ENCODE measurements at places on chromosomes 2 and 18.

- DNase-seq = no peak
These were observed 49.6 kb upstream of the TLK1 start for GRCh38 chr2:171210216-171210863.

GRCh38 chr2:127066942-127067341, 40.0 kb downstream of the BIN1 start:
- DNase-seq = peak; percentile 84

DNA sequence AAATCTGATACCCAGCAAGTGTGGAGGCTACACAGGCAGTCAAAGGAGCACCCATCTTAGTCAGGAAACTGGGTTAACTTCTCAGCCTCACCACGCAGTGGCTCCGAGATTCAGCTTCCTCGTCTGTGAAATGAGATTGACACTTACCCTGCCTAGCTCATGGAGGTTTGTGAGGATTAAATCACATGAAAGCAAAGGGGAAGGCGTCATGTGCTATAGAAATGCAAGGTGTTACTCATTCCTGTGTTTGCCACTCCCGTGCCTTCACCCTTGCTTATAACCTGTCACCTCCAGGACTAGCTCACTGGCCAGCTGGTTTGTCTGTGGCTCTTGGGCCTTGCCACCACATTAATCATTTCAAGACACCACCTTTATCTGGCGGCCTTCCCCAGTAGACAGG, 118.9 kb upstream of the FOSL2 start:
- no peak for DNase-seq

DNA sequence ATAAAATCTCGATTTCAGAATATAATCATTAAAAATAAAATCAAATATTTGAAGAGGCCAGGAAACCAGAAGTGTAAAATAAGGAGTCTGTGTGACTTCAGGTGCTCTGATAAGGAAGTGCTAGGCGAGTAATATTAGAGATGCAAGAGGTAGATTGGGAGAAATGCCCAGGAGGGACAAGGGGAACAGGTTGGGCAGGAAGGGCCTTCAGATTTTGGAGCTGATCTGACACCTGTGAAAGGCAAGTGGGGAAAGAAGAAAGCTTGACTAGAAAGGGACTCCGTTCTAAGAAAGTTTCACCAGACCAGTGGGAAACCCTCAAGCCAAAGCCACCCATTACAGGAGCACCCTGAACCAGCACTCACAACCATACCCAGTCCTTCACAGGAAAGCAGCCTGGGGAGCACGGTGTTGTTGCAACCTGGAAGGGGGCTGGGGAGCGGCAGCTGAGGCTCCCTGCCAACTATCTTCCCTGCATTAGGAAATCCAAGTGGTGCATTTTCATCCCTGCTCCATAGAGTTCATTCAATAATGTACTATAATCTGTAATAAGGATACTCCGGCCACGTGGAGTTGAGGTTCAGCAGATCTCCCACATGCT, 57.5 kb upstream of the GREB1L start:
- DNase-seq = no peak

DNA sequence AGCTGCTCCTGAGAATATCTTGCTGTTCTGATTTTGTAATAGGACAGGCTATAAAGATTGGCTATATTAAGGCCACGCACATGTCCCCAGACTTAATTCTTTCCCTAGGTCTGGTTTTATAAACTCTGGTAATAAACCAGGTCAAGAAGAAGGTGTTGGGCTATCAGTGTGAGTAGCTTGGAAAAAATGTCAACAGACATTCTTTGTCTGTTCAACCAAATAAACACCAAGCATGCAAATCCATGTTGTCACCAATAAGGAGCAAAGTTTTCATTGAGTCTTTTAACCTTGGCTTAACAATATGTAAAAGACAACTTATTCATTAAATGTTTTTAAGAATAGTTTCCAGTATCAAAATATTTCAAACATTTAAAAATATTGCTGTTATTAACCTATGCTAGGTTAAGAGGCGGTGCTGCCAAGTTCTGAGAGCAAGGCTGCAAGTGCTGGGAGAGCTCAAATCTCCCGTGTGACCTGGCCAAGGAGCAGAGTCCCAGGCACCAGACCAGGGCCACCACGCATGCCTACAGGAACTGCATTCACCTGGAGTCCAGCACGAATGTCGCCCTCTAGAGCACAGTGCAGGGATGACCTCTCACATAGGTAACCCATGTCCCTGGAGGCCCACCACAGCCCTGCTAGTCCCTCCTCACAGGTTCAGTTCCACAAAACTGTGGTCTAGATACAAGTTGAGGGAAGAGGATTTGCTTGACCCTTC, 120.5 kb upstream of the POU3F3 start:
- no peak for DNase-seq

DNA sequence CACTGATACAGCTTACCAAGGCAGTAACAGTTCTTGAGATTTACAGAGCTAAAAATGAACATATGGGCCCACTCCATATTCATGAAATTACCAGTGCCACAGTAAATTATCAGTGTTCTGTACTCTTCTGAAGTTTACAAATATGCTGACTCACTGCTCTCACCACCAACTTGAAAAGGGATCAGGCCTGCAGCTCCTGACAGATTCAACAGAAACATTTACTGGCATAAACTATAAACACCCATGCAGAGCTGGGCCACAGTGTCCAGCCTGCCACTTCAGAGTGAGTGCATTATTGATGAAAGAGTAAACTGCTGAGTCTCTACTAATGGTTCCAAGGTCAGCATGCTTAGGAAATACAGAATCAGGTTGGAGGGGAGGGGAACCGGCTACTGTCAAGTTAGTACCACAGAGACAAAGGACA, 83.1 kb downstream of the FARSB start:
- no peak for DNase-seq

GRCh38 chr2:151946899-151947812, 118.9 kb upstream of the ARL5A start:
- DNase-seq = peak; percentile 60

DNA sequence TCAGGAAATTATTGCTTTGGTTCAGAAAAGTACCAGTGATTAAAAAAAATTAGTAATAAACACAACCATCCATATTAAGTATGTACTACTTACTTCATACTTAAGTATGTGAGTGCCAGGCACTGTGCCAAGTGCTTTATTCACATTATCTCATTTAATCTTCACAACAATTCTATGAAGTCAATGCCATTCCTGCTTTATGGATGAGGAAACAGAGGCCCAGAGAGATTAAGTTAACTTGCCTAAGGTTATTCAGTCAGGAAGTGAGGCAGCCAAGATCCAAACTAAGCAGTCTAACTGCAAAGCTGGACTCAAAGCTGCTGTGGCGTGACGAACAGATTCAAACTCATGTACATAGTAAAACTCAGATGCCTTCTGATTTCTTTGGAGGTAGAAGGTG, 22.3 kb downstream of the DTNB start:
- DNase-seq = no peak

GRCh38 chr2:142217804-142218203, 87.0 kb upstream of the LRP1B start:
- DNase-seq = no peak

DNA sequence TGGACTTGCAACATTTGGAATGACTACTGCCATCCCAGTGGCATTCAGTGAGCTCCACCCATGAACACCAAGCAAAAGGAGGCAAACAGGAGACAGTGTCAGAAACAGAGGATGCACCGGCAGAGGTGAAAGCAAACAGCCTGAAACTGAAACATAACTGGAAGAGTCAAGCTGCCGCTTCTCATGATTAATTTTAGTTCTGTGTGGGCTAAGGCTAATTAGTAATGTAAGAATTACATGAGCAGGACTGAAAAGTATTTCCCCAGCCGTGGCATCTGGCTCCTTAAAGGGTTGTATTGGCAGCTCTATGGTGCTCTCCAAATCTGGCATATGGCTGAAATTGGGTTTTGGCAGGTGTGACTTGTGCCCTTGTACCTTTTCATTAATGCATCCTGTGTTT, 1108.1 kb downstream of the TSN start:
- DNase-seq = no peak

DNA sequence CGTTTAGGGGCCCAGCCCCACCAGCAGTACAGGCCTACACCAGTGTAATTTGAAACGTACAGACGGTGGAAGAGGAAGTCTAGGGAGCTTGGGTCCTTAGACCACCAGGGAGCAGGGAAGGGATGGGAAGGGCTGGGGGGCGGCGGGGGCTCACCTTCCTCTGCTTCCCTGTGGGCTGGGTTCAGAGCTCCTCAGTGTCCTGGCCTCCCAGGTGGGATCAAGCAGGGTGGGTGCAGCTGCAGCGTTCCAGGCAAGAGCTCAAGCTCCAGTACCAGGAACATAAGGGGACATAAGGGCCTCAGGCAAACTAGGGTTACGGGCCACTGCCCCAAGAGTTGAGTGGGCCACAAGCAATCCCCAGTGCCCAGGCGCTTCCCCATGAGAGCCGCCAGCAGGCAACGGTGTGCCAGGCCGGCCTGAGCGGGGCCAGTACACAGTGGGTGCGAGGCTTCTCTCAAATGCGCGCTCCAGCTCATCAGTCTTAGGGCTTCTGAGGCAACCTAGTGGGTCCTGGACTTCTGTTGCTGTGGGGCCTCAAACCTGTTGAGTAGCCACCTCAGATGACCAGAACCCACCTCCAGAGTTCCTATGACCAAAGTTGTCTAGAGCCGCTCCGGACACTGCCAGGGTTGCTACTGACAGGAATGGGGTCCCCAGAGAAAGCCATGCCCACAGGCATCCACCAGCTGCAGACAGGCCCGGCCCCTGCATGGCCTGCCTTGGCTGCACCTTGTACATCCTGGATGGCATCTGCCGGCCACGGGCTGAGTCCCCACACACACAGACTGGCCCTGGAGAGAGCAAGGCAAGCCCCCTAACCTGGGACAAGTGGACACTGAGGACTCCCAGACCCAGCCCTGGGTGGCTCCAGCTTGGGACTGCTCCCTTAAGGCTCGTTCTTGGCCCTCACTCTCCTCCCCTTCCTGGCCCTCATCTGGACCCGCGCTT, 5.2 kb downstream of the ANKRD23 start:
- no peak for DNase-seq

DNA sequence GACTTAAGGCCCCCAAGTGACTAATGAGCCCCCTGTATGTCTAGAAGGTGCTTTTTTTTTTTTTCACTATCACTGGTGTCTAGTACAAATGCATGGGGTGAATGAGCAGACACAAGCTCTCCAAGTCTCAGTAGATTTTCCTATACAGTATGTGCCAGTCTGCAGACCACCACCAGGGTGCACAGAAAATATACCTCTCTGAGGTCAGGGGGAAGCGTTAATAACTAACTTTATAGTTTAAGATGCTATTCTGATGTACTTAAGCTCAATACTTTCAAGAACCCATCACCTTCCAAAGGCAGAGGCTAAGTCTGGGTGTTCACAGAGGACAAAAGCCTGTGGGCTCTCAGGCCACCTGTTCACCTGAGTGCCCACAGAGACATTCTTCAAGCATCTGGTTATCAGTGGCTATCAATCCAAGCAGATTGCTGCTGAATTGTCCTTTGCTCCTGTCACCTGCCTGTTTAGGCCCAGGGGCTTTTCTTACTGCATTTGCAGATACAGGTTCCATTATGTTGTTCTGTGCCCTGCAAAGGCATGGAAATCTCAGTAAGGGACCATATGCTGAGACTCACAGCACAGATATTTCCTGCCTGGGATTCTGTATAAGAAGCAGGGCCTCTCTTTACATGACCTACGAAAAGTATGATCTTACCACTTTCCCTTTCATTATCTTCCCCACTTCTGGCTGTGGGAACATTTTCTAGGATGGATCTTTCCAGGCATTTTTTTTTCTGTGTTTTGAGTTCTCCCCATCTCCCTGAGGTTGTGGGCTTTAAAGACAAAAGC, 534.6 kb downstream of the TNS1 start:
- DNase-seq = no peak

DNA sequence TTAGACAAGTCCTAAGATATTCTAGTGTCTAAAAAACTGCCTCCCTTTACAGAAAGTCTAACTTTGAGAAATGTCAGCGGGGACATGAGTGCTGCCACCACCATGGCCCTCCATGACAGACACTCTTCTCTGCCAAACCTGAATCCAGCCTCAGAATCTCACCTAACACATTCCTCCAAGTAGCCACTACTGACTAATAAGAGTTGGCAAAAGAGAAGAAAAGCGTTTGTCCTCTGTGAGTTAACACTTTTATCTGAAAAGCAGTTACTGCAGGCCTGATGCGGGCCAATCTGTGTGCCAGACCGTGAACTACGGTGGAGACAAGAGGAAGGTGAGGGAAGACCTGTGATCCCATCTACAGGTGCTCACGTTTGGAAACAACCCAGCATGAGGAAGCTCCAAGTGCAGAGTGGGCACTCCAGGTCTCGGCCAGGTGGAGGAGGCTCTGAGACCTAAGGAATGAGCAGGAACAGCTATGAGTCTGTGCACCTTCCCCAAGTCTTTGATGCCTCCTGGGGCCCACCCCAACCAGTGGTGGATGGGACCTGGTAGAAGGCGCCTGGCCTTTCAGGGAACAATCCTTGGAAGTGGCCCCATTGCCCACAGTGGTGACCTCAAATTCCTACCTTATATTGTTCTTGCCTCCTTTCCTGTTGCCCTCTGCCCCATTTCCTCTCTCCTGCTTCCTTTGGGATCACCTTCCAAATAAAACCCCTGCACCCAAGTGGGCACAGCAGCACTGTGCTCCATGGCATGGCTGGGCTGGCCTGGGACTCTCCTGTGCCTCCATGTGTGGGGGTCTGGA, 91.6 kb downstream of the BIN1 start:
- DNase-seq = no peak

DNA sequence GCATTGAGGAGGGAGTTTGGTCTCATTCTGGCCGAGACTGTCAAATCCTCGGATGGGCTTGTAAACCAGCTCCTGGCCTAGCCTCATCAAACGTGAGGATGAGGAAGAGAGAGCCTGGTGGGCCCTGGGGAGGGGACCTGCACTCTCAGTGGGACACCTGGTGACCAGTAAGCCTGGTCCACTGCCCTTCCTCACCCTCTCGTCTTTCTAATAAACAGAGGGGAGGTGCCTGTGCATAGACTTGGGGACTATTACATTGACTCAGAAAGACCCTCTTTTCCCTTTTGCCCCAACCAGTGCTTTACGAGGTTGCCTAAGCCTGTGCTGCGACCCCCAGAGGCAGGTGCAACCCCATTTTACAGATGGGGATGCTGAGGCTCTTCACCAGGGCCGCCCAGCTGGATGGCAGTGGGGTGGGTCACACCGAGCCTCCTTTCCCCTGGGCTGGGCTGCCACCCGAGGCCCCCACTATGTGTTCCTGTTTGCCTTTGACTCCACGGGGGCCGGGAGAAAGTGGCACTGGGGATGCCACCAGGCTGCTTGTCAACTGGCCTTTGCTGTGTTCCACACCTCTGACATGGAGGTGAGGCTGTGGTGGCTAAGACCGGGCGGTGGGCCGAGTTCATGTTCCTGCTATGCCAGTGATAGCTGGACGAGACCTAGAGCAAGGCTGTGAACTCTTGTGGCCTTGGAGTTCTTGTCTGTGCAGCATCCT, 85.9 kb downstream of the GLI2 start:
- no peak for DNase-seq
